Activated B cell treated with CpG ODN at 0.5 μM for 24 hours (primary cell): ENCODE measurements at places on chromosomes 3 and 15. TPM values are rescaled to one million over a fixed set of nuclear protein-coding genes. Genes with fewer than 3 reads are reported as not detected.

DNA sequence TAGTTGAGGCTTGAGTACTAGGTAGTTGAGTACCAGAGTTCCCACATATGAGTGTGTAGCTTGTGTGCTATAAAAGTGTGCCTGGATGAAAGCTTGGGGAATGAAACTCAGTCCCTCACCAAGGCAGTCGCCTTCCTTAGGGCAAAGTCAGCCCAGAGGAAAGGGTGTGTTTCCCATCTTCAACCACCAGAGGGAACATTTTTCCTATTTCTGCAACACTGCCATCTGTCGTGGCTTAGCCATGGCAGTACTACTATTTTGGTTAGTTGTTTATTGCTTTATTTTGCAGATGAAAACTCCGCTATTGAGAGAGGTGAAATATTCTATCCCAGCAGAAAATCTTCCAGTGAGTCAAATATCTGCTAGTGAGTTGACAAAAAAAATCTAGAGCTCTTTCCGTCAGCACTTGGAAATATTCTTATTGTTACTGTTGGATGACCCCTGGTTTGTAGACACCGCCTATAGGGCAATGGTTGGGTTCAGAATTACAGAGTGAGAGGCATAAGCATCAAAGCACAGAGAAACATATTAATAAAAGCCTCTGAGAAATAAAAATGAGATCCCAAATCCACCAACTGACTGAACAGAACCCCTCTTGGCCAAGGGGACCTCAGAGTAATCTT, 239.9 kb downstream of the CPNE4 start:
- H3K27ac ChIP-seq, result no peak overlapping the region
- DNase-seq, result no peak
- peaks cover 15% of the 10 kb centered on the region for H3K4me1 ChIP-seq
- no peak overlapping the region for H3K4me3 ChIP-seq
- no peaks in the 10 kb centered on the region for H3K36me3 ChIP-seq

DNA sequence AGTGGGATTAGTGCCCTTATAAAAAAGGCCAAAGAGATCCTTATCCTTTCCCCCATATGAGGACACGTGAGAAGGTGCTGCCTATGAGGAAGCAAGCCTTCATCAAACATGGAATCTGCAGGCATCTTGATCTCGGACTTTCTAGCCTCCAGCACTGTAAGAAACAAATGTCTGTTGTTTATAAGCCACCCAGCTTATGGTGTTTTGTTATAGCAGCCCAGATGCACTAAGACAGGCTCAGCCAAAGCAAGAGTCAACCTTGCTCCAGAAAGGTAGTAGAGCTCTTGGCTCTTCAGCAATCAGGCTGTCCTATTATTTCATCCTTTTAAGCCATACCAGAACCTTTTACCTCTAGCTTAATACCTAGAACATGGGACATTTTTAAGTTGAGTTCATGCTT, 12.3 kb upstream of the TNIK start:
- H3K27me3 ChIP-seq, result peaks cover 14% of the 10 kb centered on the region
- no peaks in the 10 kb centered on the region for H3K4me1 ChIP-seq
- no peaks in the 10 kb centered on the region for H3K36me3 ChIP-seq
- H3K4me3 ChIP-seq, result no peak overlapping the region
- no peak overlapping the region for H3K27ac ChIP-seq

Gene PCOLCE2
- not detected in 2 replicates for total RNA-seq

GRCh38 chr3:44981751-44982150, 5.7 kb downstream of the EXOSC7 start:
- H3K27me3 ChIP-seq, result no peaks in the 10 kb centered on the region
- DNase-seq, result no peak
- H3K4me3 ChIP-seq, result no peak overlapping the region

- no peak overlapping the region for H3K27ac ChIP-seq
- H3K36me3 ChIP-seq, result no peaks in the 10 kb centered on the region
- no peaks in the 10 kb centered on the region for H3K27me3 ChIP-seq
- no peak for DNase-seq
- no peak overlapping the region for H3K4me3 ChIP-seq
Measured at GRCh38 chr3:85074003-85074402, 115.2 kb downstream of the CADM2 start.

Gene BHLHE40
- 41.5 and 43.9 TPM in 2 replicates for total RNA-seq

Gene ATP11B
- total RNA-seq, result 87.4 and 93.3 TPM in 2 replicates

- peaks cover 2% of the 10 kb centered on the region for H3K27me3 ChIP-seq
- DNase-seq, result peak; percentile 39
Measured at GRCh38 chr3:141796081-141796888, 33.1 kb downstream of the GRK7 start.

DNA sequence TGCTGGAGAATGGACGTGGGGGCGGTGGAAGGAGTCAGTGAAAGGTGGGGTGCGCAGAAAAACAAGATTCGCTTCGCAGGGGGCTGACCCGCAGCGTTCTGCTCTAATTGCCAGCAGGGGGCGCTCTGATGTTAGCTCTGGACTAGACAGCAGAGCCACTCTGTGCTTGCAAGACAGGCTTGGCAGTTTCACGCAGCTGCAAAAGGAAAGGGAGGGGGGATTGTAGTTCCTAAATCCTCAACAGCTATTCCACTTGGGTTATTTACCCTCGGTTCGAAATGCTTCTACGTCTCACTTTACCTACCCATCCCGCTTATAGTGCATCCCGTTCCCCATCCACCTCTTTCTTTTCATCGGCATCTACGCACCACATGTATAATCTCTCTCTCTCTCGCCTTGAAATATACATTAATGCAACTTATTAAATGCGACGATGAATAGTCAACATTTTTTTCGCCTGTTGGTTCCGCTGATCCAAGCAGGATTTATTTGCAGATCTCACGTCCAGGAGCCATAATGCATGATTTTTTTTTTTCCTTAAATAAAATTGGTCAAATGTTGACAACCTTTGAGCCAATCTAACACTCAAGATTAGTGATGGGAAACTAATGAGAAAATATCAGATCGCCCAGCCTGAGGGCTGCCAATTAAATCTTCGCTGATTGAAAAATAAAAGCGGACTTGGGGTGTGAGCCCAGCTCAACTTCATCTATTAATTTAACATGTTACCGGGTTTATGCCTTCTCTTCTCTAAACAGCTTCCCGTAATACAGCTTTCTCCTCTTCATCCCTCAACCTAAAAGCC, 216.4 kb downstream of the MEIS2 start:
- peaks cover 4% of the 10 kb centered on the region for H3K4me1 ChIP-seq
- H3K27ac ChIP-seq, result no peak overlapping the region
- H3K4me3 ChIP-seq, result no peak overlapping the region
- peak; percentile 23 for DNase-seq
- H3K27me3 ChIP-seq, result peaks cover 85% of the 10 kb centered on the region

Gene DOCK3
- total RNA-seq, result 0.04 and 0.07 TPM in 2 replicates

- H3K27me3 ChIP-seq, result peaks cover 17% of the 10 kb centered on the region
- H3K4me1 ChIP-seq, result no peaks in the 10 kb centered on the region
- no peak overlapping the region for H3K4me3 ChIP-seq
- no peak overlapping the region for H3K27ac ChIP-seq
Measured at GRCh38 chr3:13249664-13250390, 170.3 kb downstream of the NUP210 start.

Gene SLC30A4
- total RNA-seq, result 3.7 and 3.9 TPM in 2 replicates

DNA sequence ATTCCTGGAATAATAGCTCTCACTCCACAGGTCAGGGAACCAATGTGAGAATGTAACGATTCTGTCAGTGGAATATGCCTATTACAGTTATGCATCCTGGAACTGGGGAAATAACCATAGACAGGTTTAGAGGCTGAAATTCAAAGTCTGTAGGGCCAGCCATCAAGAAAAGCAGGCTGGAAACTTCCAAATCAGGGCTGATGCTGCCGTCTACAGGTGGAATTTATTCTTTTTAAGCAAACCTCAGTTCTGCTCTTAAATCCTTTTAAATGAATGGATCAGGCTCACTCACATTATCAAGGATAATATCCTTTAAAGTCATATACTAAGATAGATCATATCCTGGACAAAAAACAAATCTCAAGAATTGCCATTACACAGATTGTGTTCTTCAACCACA, 699.8 kb downstream of the NR2F2 start:
- no peaks in the 10 kb centered on the region for H3K27me3 ChIP-seq
- no peak overlapping the region for H3K27ac ChIP-seq
- no peaks in the 10 kb centered on the region for H3K4me1 ChIP-seq
- H3K4me3 ChIP-seq, result no peak overlapping the region

DNA sequence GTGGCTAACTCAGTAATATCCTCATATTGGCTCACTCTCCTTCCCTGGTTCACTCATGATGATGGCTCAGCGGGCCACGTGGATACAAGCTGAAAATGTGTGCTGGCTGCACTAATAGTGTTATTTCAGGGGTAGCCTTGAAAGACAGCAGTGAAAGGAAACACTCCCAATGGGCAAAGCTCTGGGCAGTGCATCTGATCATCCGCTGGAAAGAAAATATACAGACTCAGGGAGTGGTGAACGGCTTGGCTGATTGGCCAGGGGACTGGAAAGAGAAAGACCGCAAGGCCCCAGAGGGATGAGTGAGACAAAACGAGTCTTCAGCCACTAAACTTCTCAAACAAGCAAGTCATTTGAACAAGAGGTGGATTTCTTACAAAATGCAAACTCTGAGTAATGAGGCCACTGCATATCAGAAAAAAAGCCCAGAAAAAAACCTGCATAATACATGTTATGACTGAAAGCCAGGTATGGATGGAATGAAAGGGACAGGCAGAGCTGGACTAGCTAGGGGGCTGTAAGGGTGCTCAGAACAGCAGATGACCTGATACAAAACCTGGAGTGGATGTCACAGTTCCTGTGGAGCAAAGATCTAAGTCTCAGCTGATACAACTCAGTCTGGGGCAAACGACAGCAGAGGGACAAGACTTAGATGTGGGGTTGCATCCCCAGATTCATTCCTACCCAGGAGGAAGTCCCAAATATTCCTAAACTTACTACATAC, 33.3 kb downstream of the CMTM6 start:
- peak overlapping the region; percentile 25 for H3K4me3 ChIP-seq
- H3K36me3 ChIP-seq, result peaks cover 63% of the 10 kb centered on the region
- H3K27ac ChIP-seq, result peak overlapping the region; percentile 84
- H3K4me1 ChIP-seq, result peaks cover 67% of the 10 kb centered on the region
- DNase-seq, result no peak
- H3K27me3 ChIP-seq, result no peaks in the 10 kb centered on the region

GRCh38 chr3:158165730-158166129, 55.8 kb downstream of the RSRC1 start:
- H3K4me3 ChIP-seq, result no peak overlapping the region
- no peak for DNase-seq
- no peaks in the 10 kb centered on the region for H3K4me1 ChIP-seq
- no peak overlapping the region for H3K27ac ChIP-seq
